Stimulated activated CD4-positive, alpha-beta T cell treated with anti-CD3 and anti-CD28 coated beads, TNF-alpha, amount 100 ng/mL, for 48 hours (primary cell): ENCODE measurements at places on chromosomes 12 and 14.

- DNase-seq = no peak
These were observed 44.6 kb downstream of the C14orf132 start for GRCh38 chr14:96083667-96084320.

GRCh38 chr14:64870160-64870559 lies 9.5 kb downstream of the SPTB start:
- no peak for DNase-seq

DNA sequence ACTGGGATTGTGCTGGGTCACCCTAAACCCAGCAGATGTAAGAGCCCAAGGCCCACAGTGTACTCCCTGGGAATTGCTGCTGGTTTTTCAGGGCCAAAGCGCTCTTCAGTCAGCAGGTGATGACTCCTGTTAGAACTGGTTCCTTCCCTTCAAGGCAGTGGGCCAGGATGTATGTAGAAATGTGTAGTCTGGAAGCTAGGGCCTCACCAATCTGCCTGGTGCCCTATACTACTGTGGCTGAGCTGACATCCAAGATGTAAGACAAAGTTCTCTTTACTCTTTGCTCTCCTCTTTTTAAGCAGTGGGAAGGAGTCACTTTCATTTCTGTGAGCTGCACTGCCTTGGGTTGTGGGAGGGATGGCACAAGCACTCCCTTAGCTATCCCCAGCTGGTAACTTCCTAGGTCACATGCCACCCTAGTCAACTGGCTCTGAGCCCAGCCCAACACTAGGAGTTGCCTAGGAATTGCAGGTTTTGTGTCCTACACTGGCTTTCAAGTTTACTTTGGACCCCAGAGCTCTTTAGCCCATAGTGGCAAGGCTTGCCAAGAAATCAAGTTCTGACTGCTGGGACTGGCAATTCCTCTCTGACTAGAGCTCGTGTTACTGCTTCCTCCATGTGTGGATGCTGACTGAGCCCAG lies 249.2 kb downstream of the C12orf50 start:
- DNase-seq = no peak

DNA sequence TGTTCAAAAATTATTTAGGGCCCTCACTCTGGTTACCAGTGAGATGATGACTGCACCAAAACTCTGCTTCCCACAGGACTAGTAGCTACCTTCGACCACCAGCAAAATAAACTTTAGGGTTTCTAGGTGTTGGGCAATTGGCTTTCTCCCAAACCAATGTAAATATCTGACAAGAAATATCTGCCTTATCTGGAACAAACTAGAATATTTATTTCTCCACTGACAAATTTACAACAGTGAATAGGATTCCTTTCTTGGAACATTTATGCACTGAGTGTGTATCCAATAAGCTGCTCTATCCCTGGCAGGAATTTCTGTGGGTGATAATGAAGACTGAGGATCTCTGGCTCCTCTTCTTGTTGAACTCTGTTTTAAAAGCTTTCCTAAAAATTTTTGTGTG lies 148.6 kb downstream of the SLC6A15 start:
- no peak for DNase-seq

GRCh38 chr14:65804439-65805112 lies 392.0 kb downstream of the FUT8 start:
- no peak for DNase-seq

DNA sequence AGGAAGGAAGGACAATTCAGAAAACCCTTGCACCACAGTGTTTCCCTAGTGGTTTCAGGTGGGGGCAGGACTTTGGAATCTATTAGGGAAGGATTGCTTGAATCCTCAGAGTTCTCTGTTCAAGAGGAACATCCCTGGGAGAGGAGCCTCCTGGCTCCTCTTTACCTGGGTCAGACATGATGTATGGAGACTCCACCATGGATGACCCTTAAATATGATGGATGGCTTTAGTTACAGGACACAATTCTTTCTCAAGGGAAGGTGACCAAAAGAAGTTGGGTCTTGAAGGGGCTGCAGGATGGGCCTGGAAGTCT lies 396.6 kb downstream of the NRXN3 start:
- DNase-seq = no peak

DNA sequence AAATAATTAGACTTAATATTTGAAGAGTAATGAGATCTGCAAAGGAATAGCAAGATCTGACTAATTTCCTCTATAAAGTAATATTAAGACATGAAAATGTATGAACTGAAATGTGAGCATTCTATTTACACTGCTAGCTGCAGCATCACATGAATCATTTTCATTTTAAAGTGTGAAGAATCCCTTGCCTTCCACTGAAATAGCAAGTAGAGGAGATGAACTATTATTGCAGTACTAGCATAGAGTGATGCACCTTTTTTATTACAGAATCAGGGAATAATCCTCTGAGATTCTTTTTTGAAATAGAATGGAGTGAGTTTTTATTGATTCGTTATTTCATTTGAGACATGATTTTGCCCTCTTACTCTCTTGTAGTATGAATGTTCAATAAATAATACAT lies 281.9 kb upstream of the NAV3 start:
- DNase-seq = no peak

DNA sequence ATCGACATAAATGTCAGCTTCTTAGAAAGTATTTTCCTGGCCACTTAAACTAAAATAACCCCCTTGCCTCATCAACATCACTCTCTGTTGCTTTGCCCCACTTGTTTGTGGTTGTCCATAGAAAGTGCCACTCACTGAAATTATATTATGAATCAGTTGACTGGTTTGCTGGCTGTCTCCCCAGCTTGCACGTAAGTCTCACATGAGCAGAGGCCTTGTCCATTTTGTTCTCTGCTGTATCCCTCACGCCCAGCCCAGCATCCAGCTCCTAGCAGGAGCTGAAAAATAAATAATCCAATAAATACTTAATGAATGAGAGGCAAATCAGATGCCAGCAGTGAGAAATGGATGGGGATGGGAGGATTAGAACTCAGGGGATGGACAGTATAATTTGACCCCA lies 159.3 kb downstream of the KSR2 start:
- DNase-seq = no peak

GRCh38 chr12:71036526-71036925 lies 116.0 kb upstream of the PTPRR start:
- DNase-seq = no peak

DNA sequence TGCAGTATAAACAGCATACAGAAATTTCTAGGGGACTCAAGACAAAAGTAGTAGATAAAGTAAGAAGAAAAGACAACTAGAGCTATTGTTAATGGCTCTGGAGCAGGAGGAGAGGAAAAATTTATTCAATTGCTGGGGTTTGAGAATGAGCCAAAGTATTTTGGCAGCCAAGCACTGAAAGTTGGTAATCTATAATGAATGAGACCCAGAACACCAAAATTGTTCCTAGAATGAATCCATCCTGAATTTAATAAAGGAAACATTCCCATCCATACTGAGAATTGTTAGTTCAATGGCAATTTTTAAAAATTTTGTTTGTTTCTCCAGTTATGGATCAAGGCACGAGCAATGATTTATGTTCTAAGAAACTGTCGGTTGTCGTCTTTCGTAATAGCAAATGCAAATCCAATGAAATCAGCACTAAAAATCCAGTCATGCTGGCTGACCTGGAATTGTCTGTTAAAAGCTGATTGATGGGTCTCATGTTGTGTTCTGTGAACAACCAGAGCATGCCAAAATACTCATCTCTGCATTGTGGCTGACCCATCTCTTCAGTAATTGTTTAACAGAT lies 170.9 kb upstream of the LMNTD1 start:
- DNase-seq = no peak
